Psoas muscle (tissue), 8 donors: ENCODE measurements at places on chromosomes 3 and 15. TPM values are rescaled to one million over a fixed set of nuclear protein-coding genes. Genes with fewer than 3 reads are reported as not detected.

GRCh38 chr3:15681668-15682067 lies 80.1 kb downstream of the BTD start:
- DNase-seq, result no peak

GRCh38 chr3:43691120-43691995 lies 620 bp downstream of the ABHD5 start:
- DNase-seq, result peak; percentile 60

DNA sequence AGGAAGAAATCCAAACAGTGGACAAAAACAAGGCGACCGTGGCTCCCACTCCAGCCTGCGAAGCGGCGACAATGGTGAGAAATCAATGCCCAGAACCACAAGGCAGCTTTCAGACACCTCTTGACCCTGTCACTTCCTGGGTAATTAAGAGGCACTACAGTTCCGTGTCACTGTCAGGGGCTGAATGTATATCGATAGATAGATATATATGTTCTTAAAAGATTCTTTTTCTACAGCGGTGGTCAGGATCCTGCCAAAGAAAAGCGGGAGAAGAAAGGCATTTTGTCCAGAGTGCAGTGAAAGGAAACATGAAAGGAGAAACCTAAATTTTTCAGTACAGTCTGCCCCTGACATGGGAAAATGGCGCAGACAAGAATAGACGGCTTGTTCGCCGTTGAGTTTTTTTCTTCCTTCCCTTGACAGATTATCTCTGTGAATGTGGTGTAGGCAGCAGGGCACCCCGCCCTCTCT lies 56.2 kb upstream of the HES1 start:
- DNase-seq, result no peak

- DNase-seq, result no peak
These were observed 57.4 kb downstream of the ANXA2 start for GRCh38 chr15:60340207-60340921.

GRCh38 chr3:16496408-16497222 lies 16.9 kb downstream of the RFTN1 start:
- no peak for DNase-seq

- no peak for DNase-seq
These were observed 57.1 kb upstream of the FXR1 start for GRCh38 chr3:180855364-180855763.

Gene FOXL2NB
- not detected for total RNA-seq

Gene ERICH6
- not detected for total RNA-seq

Gene SLC12A1
- not detected for total RNA-seq

DNA sequence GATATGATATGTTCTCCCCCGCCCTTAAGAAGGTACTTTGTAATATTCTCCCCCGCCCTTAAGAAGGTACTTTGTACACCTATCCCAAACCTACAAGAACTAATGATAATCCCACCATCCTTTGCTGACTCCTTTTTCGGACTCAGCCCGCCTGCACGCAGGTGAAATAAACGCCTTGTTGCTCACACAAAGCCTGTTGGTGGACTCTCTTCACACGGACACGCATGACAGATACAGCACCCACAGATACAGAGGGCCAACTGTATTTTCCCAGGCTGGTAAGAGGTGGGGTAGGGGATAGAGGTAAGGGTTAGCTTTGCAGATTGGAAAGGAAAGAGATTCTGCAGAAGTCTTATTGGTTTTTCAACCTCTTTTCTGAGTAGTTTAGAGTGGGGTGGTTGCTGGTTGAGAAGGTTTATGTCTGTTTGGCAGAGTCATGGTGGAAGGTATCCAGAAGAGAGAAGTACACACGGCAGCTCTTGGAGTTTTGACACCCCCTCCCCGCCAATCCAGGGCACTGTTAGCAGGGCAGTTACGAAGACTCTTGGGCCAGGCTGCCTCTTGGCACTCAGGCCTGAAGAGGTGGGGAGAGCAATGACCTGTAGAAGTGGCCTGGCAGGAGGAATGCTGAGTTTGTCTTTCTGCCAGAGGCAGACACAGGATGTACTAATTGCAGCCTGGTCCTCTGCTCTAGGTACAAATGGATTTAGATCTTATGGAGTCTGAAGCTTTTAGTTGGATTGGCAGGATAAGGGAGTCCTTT lies 36.0 kb upstream of the IDH2 start:
- DNase-seq, result no peak

DNA sequence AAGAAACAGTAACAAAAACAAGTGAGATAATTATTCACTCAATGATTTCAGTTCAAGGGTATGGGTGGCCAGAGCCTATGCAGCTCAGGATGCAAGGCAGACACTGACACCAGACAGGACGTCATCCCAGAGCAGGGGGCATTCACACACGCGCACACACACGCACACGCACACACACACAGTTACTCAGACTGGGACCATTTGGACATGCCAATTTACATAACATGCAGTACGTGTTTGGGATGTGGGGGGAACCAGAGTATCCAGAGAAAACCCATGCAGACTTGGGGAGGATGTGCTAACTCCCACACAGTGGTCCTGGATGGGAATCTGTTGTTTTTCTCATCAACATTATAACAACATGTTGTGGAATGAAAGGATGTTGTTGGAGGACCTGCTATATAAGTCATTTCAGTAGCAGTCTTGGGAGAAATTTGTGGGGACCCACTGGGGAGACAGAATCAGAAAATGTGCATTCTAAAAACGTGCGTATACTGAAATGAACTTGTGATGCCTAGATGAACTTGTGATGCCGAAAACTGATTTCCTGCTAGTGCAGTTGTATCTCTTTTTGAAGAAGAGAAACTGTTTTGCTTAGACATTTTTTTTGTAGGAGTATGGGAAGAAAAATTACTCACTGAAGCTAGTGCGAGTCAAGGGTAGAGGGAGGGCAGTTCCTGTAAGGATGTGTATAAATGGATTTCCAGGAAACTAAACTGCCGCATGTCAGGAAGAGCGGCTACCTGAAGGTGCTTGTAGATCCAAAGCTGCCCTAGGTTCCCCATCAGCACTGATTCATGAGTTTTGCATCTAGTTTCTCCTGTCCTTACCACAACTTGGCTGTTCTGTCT lies 25.2 kb downstream of the CD200 start:
- DNase-seq, result no peak

GRCh38 chr3:190130696-190131095 lies 10.0 kb upstream of the P3H2 start:
- DNase-seq, result no peak

GRCh38 chr15:26887926-26888666 lies 21.2 kb downstream of the GABRA5 start:
- DNase-seq, result no peak

Gene CCR8
- total RNA-seq, result not detected

Gene COLQ
- 10.0 TPM for total RNA-seq

- DNase-seq, result no peak
These were observed 30.5 kb downstream of the CD47 start for GRCh38 chr3:108060331-108060730.

Gene PLIN1
- 0.79 TPM for total RNA-seq

Gene ATP8B4
- 2.2 TPM for total RNA-seq

- DNase-seq, result no peak
These were observed 13.9 kb upstream of the RTP1 start for GRCh38 chr3:187183210-187183862.

DNA sequence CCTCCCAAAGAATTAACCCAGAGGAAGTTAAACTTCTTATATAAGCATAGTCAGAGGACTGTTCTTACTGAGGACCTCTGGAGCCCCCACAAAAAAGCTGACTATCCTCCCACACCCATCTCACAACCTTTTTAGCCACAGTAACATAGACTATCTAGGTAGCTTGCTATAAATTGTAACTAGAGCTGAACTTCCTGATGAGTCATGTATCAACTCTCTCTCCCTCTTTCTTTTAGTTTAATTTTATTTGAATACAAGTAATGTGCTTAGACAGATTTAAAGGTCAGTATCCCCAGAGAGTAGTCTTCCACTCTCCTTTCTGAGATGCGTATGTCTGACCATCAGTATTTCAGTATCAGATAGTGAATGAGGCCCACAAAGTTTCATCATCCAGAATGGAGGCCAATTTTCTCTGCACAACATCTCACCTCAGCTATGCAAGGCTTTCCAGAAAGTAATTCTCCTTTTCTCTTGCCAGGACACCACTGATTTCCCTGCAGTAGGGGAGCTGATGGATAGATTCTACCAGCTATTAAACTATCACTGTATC lies 104.0 kb upstream of the MYRIP start:
- no peak for DNase-seq

Gene CHRNA3
- total RNA-seq, result not detected

- DNase-seq, result peak; percentile 89
These were observed 59.1 kb upstream of the TLE3 start for GRCh38 chr15:70156671-70157271.

DNA sequence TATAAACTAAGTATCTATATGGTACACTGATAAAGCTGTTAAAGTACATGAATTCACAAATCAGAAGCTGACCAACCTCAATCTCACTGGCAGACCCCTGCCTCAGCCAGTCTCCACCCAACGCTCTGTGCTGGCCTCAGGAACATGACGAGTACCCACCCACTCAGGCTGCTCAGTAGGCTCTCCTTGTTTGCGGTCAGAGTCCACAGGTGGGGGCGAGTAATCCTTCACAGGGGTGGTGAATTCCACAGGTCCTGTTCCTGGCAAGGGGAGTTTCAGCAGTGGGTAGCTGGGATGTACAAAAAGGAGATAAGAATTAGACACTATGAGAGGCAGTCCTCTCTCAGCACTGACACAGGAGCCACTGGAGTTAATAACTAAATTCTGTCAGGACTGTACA lies 40.9 kb downstream of the SCAP start:
- no peak for DNase-seq

DNA sequence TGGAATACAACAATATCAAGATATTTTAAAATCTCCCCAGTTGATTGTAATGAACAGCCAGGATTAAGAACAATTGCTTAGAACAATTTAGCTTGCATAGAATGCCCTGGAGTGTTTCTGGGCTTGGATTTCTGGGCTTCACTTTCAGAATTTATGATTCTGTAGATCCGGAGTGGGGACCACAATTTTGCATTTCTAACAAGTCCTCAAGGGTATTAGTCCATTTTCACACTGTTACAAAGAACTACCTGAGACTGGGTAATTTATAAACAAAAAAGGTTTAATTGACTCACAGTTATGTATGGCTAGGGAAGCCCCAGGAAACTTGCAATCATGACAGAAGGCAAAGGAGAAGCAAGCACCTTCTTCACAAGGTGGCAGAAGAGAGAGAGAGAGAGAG lies 54.3 kb upstream of the MYRIP start:
- DNase-seq, result no peak

GRCh38 chr3:15272426-15273196 lies 59.8 kb downstream of the SH3BP5 start:
- no peak for DNase-seq

Gene NANOGP8
- total RNA-seq, result not detected

Gene SEMA5B
- total RNA-seq, result 1.1 TPM

Gene ARID3B
- 1.8 TPM for total RNA-seq

- DNase-seq, result no peak
These were observed 1.5 kb upstream of the TCF12 start for GRCh38 chr15:56916825-56917477.

DNA sequence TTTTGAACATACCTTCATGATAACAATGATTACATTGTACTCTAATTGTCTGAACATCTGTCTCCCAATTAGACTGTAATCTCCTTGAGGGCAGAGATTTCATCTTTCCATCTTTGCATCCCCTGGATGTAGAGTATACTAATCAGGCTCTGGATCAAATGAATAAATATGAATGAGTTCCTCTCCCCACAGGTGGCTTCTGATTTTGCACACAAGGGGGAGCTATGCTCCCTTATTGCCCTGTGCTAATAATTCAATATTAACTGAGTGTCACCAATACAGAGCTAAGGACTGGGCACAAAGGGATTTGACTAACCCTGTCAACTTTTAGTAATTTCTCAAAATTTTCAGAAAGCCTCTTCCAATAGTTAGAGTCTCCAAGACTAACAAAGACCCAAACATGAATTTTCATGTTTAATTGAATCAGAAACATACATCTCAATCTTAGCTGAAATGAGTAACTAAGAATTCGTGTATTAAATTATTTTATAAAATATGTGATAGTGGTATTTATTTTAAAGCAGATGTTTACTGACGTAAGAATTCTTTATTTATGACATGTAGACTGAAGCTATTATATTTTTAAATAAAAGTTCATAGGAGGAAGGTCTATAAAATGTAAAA lies 3.0 kb downstream of the DUOXA1 start:
- DNase-seq, result no peak

GRCh38 chr3:32457971-32458471 lies 44.6 kb downstream of the CMTM6 start:
- no peak for DNase-seq

GRCh38 chr3:10361375-10361774 lies 40.5 kb upstream of the SEC13 start:
- no peak for DNase-seq

DNA sequence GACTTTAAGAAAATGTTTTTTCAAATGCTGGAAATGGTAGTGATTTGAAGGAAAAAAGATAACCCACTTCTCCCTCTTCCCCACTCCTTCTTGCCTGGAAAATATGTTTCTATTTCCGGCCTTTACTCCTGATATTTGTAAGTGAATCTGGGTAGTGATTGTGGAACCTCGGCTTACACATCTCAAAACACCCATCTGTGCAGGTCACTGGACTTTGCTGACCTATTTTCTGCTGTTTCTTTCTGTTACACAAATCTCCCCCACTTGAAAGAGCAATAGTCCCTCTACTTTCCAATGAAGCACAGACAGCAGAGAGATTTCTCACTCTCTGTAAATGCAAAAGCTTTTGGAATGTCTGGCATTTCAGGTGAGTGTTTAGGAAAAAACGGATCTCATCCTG lies 76.9 kb upstream of the ICE2 start:
- no peak for DNase-seq

DNA sequence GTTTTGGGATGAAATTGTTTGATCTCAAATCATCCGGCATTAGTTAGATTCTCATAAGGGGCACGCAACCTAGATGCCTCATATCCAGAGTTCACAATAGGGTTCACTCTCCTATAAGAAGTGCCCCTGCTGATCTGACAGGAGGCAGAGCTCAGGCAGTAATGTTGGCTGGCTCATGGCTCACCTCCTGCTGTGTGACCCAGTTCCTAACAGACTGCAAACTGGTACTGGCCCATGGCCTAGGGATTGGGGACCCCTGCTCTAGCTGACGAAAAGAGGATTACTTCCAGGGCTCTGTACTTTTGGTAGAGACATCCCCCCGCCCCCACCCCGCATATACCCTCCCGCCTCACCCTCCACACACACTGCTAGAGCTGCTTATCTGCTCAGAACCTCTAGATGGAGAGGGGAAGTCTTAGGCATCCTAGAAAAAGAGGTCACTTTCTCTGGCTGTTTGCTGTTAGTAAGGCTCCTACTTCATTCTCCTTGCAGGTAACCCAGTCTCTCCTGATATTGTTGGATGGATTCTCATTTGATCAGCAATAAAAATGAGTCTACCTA lies 923.1 kb downstream of the CADM2 start:
- no peak for DNase-seq

Gene CORO2B
- total RNA-seq, result 1.4 TPM

- DNase-seq, result no peak
These were observed 7.6 kb upstream of the PLA2G4F start for GRCh38 chr15:42163947-42164550.

Gene DNAH12
- 0.34 TPM for total RNA-seq

Gene WDR72
- total RNA-seq, result not detected

GRCh38 chr15:73935547-73935946 lies 9.3 kb downstream of the LOXL1 start:
- peak; percentile 22 for DNase-seq
